NCI-H187 treated with DMSO at 0.1 percent for 48 hours (cell line): ENCODE measurements at places on chromosomes 3 and 15.

DNA sequence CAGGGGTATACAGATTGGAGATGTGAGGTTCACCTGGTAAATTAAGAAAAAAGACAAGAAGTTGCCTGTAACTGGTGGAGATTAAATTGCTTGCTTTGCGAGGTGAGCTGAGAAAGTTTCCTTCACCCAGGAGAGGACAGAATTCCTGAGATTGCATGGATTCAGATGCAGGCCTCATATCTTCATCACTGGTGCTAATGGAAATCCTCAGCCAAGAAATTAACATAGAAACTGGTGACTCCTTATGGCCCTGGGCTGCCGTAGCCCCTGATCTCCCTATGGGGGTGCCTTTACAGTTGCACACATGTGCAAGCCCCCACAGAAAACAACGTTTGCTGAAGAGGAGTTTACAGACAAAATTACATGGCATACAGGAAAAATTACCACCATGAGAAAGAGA lies 68.0 kb downstream of the EEFSEC start:
- DNase-seq: no peak

GRCh38 chr3:125220183-125220582 lies 7.6 kb upstream of the SLC12A8 start:
- DNase-seq: no peak

- DNase-seq: no peak
Observed at GRCh38 chr3:188241883-188242282, 87.9 kb downstream of the LPP start.

DNA sequence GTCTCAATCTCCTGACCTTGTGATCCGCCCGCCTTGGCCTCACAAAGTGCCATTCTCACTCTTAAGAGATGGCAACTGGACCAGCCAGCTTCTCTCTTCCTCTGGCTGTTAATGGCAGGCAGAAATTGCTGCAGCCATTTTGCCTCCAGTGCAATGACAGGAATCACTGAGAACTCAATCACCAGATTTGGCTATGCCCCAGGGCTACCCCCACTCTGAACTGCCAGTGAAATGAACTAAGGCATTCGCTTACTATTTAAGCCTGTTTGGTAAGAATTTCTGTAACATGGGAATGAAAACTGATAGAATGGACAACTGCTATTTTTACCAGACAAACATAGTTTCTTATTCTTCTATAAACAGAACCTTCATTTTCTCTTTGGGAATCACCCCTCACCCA lies 24.5 kb downstream of the FOXP1 start:
- no peak for DNase-seq

DNA sequence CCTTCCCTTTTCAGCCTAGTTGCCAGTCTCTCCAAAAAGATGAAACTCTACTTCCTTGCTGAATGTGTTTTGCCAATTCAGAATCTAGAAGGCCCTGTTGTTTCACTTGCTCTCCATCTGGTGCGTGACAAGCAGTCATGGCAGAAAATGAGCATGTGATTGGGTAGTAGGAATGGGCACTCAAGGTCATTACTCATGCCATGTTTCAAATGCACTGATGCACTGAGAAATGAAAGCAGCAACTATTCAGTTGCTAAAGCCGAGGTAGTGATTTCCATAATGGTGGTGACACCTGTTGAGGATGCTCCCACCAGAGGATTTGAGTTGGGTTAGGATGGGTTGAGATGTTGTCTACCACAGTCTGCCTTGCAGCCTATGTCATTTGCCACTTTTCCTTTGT lies 12.7 kb downstream of the ZBTB38 start:
- DNase-seq: no peak

DNA sequence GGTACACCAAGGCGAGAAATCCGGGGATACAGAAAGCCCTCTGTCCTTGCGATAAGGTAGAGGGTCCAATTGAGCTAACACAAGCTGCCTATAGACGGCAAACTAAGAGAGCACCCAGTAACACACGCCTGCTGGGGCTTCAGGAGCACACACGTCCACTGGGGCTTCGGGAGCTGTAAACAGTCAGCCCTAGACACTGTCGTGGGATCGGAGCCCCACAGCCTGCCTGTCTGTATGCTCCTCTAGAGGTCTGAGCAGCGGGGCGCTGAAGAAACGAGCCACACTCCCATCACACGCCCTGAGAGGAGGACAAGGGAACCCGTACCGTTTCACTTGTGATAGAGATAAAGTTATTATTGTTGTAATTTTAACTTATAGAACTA lies 486 bp downstream of the SAMMSON start:
- DNase-seq: no peak

- no peak for DNase-seq
Observed at GRCh38 chr15:67501836-67502461, 19.0 kb upstream of the C15orf61 start.

DNA sequence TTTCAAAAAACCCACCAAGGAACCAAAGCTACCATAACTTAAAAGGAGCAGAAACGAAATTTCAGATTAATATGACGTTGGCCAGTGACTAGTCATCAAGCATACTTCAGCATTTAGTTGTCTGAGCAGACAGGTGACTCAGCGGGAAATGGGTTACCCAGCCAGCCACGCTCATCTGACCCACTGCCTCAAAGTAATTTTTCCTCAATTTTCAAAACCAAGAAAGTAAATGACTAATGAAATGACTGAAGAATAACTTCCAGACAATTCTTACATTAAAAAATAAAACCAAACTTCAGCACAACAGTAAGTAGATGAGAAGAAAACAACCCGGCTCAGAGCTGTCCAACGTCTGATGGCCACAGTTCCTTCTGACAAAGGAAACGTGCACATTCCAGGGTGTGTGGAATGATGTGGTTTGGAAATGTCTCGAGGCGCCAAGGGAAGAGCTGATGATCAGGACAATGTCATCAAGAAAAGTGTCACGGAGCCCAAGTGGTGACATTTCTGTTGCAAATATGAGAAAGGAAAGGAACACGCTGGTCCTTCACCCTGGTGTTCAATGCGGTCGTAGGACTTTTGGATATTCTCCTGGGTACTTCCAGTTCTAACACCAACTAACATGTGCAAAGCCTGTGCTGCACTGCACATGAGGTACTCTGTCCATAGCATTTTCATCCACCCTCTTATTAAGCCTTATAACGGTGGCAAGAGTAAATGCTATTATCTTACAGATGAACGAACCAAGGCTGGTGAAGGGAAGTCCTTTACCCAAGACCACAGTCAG lies 79.1 kb downstream of the FOXP1 start:
- DNase-seq: no peak

- DNase-seq: no peak
Observed at GRCh38 chr15:38647683-38648082, 83.1 kb upstream of the RASGRP1 start.

GRCh38 chr3:190666821-190667220 lies 152.9 kb downstream of the IL1RAP start:
- DNase-seq: no peak

DNA sequence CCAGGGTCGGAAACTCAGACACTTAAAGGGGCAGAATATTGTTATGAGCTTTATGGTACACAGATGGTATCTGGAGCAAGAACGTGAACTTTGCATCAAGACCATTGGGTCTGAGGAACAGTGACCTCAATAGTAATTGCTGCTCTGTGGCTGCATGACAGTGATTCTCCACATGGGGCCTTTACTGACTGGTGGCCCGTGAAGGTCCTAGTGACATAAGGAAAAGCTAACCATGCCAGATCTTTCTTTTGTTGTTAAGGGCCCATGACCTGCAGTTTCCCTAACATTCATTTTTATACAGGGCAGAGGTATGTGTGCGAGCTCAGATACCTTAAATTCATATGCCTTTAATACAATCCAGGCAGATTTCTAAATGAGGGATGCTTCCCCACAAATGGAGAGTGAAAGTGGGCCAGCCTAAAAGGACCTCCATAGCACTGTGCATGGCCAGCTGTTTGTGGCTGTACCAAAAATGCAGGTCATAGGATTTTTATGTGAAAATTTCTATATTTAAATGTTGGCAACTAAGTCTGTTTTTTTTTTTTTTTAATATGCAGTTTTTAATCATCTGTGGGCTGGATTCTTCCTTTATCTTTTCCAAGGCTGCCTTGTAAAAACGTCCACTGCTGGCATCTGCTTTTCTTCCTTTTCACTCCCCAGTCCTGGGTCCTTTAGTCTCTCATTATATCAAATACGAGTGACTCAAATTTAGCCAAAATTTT lies 188.0 kb upstream of the IL12A start:
- no peak for DNase-seq

DNA sequence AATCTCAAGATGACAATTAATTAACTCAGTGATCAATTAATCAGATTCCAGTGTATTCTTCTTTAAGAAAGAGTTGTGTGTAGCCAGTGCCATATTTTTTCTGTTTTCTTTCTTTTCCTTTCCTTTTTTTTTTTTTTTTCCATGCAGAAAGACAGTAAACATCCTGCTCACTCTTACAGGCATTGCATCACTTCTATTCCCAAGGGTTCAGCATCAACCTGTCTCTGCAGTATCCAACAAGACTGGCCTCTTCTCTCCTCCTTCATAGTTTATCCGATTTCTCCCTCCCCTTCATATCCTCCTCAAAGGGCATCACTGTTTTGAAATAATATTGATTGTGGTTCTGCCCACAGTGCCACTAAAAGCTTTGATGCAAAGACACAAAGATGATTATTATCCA lies 17.0 kb upstream of the SLC9A9 start:
- DNase-seq: no peak

DNA sequence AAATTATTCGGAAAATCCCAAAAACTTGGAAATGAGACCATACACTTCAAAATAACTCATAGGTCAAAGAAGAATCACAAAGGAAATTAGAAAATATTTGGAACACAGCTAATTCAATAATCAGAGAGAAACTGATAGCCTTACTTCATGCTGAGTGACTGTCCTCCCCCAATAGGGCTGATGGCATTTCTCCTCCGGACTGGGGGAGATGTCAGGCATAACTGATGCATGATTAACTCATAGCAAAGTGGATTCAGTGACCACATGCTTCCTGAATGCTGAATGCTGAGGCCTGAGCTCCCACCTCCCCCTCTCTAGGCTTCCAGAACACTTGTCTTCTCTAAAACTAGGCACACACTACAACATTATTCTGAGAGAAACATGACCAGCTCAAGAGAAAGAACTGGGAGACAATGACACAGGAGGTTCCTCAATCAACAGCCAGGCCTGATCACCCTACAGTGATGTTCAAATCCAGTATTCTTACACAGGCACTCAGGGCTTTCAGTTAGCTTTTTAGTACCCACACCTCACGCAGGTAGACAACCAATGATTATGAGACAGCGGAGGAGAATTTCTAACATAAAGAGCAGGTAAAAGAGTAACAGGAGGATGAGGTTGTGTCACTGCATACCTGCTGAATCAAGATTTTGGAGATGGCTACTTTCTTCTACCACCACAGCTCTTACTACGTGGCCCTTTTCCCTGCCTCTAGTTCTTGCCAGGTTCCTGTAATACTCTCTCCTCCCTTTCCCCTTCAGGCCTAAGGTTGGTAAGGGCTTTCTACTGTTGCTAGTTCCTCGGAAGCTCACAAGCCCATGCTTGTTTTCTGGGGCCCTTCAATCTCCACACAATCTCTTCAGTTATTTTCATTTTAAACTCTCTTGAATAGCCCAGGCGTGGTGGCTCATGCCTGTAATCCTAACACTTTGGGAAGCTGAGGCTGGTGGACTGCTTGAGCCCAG lies 96.1 kb downstream of the FMN1 start:
- no peak for DNase-seq

GRCh38 chr15:74259292-74259648 lies 23.1 kb downstream of the CCDC33 start:
- peak; percentile 38 for DNase-seq

DNA sequence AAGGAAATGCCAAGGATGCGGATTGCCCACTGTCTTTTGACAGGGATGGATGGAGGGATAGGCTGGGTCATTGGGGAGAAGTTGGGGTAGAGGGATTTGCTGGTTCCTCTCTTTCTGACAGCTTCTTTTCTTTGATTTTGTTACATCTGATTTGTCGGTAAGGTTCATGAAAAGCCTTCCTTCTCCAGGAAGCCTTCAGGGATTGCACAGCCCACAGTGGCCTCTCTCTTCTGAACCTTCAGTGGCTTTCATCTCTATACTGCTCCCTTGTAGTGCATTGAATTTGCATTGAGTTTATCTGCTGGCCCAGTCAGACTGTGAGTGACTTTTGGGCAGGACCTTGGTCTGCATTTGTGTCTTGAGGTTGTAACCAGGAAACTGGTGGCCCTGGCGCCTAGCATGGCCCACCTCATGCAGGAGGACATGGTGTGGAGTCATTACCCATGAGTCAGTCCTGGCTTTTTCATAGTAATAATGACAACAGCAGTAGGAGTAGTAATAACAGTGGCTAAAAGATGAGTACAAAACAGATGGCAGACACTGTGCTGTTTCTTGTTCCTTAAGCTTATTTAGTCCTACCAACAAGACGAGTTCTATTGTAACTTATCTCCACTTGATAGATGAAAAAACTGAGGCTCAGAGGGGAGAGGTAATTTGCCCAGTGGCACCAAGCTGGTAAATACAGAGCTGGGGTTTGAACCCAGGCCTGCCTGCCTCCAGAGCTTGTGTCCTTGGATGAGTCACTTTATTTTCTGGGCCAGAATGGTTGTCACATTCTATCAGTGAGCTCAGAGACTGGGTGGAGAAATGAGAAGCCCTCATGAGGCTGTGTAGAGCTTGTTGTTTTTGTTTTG lies 28.4 kb downstream of the SMAD6 start:
- DNase-seq: no peak

GRCh38 chr3:46368569-46368968 lies 2.2 kb upstream of the CCR5 start:
- DNase-seq: no peak

DNA sequence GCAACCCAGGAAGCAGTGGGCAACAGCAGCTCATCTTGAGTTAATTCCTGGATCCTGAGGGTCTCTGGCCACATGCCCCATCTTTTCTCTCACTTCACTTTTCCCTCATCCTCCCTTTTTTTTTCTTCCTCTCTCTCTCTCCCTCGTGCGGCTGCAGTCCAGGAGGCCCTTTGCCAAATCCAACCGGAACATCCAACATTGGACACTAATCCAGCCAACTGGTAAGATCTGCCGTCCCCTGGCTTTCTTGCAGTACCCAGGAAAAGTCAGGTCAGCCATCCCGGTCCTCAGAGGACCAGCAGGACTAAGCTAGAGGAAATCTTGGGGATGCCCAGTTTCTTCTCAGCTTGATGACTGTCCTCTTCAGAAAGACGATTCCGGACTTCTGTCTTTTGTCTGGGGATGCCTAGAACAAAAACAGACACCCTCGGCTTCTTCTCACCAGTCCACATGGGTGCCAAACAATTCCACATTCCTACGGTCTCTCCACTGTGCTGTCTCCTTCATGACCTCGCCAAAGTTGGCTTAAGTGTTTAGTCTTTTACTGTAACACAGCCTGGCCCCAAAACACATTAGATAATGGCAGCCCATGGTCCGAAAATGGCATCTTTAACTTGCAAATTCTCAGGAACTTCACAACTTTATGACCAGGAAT lies 115.6 kb downstream of the GSK3B start:
- DNase-seq: no peak

- no peak for DNase-seq
Observed at GRCh38 chr15:71885390-71885789, 75.0 kb downstream of the NR2E3 start.

GRCh38 chr3:3065876-3066275 lies 44.3 kb downstream of the IL5RA start:
- DNase-seq: no peak

DNA sequence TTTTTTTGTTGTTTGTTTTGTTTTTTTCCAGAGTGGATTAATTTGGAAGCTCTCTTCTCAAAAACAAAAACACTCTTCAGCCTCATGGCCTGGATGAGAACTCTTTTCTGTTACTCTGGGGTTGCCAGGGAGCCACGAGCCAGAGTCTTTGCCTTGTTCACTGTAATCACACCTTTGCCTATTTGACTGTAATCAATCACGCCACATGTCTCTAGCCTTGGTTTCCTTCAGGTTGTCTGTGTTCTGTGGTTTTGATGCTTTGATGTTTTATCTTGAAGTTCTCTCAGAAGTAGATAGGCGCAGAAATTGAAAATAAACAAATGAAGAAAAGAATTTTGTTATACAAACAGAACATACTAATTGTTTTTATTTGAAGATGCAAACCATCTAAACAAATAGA lies 62.3 kb upstream of the IGF1R start:
- no peak for DNase-seq
